Activated CD4-positive, alpha-beta memory T cell treated with anti-CD3 and anti-CD28 coated beads for 36 hours (primary cell): ENCODE measurements at places on chromosomes 3 and 15. TPM values are rescaled to one million over a fixed set of nuclear protein-coding genes. Genes with fewer than 3 reads are reported as not detected.

CMTM8 gene
- total RNA-seq: 13.0 TPM

TRIM42 gene
- total RNA-seq: not detected

GRCh38 chr15:84714372-84714771 lies 1.6 kb downstream of the SEC11A start:
- DNase-seq: no peak

DNA sequence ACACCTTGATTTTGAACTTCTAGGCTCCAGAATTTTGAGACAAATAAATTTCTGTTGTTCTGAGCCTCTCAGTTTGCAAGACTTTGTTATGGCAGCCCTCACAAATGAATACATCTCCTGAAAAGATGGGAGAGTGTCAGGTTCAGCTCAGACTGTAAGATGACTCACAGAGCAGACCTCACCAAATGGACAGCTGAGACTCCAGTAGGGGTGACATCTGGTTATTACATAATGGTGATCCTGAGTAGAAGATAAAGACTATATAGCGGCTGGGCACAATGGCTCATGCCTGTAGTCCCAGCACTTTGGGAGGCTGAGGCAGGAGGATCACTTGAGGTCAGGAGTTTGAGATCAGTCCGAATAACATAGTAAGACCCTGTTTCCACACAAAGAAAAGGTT lies 26.2 kb upstream of the MTMR14 start:
- no peak for DNase-seq

DNA sequence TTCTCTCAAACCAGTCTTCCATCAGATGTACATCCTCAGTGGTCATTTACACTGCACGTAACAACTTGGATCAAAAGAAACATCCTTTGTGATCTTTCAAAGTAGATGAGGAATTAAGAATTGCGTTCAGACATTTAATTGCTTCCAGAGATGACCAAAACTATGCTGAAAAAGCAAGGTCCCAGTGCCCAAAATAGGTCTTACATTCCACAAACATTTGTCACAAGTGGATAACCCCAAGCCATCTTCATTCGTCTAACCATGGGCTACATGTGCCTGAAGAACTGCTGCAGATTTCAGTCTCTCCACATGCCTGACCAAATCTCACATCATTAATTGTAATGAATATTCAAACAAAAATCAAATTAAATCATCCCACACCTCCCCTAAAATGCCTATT lies 273.6 kb downstream of the SHOX2 start:
- no peak for DNase-seq
